CD4-positive, alpha-beta T cell treated with Interleukin-10 for 1 hour (primary cell): ENCODE measurements at places on chromosomes 11 and 22.
A peak's percentile ranks its signal among the peaks of the same experiment; 100 is the strongest.

GRCh38 chr11:114785820-114786219 lies 107.5 kb downstream of the NXPE2 start:
- no peak for DNase-seq

GRCh38 chr11:48141475-48142122 lies 75.0 kb upstream of the OR4B1 start:
- peak; percentile 5 for DNase-seq

DNA sequence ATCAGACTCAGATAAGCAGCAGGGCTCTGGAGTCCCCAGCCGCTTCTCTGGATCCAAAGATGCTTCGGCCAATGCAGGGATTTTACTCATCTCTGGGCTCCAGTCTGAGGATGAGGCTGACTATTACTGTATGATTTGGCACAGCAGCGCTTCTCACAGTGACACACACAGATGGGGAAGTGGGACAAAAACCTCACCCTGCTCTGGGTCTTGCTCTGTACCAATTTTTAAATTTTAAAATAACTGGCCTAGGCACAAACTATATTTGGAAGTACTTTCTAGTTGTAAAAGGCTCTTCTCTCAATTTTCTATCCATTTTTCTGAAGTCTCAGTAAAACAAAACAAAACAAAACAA lies 131.7 kb downstream of the VPREB1 start:
- no peak for DNase-seq

- no peak for DNase-seq
Observed at GRCh38 chr11:10979529-10979928, 121.7 kb upstream of the ZBED5 start.

DNA sequence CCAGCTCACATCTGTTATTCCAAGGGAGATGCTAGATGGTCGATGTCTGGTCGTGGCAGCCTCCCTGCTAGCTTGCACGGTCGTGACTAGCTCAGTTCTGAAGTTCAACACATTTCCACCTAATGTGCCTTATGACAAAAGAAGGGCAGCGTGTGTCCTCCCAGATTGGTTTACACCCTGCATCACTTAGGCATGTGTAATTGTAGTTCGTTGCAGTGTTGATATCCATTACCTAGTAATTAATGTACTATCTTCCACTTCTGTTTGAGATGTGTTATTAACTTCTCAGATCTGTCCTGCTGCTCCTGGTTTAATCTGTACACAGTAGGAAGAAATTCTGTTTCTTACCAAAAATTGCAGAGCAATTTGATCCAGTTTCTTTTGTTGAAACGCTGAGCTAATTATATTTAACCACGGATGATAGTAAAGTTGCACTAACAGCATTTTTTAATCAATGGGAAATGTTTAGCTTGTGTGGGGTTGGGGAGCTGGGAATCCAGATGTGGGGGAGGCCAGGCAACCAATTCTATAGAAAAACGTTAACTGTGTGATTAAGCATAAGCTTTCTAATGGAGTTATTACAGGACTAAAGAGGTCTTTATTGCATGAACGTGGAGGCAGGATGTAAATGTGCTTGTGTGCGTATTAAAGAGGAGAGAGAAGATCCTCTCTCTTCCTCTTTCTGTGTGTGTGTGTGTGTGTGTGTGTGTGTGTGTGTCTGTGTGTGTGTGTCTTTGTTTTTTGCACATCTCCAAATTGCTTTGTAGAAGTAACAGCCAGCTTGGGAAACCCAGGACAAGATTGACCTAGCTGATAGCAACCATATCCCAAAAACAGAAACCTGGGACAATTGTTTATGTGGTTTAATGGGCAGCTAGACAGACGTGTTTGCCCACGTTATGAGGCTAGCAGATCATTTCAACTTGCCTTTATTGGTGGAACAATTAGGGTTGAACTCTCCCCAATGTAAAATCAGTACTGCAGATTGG lies 145.7 kb upstream of the TTC12 start:
- no peak for DNase-seq

DNA sequence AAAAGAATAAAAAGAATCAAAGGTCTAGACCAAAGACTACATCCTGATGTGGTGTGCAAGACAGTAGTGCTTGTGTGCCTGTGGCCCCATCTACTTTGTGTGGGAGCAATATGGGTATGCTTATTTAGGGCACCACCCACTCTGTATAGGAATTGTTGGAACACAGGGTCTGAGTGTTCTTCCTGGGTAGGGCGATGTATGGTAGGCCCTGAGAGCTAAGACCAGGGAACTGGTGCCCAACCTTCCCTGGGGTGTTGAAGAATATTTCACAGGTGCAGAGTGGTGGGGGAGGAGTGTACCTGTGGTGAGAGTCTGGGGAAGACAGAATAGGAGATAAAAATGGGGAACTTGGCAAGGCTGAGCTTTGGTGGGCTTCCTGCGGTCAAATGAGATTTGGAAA lies 41.9 kb downstream of the MICAL2 start:
- no peak for DNase-seq

DNA sequence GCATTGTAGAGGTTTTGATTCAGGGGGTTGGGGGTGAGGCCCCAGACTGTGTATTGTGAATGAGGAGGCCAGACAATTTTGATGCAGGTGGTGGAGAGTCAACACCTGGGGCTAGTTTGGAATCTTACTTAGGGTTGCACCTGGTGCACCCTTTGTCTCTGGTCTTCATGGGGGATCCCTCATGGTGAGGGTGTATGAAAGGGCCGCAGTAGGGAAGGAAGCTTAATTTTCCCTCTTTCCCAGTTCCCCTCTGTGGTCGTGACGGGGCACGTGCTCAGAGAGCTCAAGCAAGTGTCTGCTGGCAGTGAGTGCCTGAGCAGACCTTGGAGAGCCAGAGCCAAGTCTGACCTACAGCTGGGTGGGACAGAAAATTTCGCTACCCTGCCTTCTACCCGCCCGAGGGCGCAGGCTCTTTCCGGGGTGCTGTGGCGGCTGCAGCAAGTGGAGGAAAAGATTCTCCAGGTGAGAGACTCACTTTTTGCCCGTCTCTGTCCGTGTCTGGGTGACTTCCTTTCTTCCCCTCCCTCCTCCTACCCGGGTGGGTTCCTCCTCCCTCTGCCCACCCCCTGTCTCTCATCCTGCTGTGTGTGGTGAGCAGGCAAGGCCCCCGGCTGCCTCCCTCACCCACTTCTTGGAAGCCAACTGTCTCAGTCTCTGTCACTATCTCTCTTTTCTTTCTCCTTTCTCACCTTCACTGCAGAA lies 131.7 kb downstream of the MICAL2 start:
- DNase-seq: peak; percentile 8

- DNase-seq: no peak
Observed at GRCh38 chr22:42114721-42115120, 15.9 kb downstream of the CYP2D6 start.

- no peak for DNase-seq
Observed at GRCh38 chr11:70182266-70182665, 20.8 kb upstream of the FADD start.

DNA sequence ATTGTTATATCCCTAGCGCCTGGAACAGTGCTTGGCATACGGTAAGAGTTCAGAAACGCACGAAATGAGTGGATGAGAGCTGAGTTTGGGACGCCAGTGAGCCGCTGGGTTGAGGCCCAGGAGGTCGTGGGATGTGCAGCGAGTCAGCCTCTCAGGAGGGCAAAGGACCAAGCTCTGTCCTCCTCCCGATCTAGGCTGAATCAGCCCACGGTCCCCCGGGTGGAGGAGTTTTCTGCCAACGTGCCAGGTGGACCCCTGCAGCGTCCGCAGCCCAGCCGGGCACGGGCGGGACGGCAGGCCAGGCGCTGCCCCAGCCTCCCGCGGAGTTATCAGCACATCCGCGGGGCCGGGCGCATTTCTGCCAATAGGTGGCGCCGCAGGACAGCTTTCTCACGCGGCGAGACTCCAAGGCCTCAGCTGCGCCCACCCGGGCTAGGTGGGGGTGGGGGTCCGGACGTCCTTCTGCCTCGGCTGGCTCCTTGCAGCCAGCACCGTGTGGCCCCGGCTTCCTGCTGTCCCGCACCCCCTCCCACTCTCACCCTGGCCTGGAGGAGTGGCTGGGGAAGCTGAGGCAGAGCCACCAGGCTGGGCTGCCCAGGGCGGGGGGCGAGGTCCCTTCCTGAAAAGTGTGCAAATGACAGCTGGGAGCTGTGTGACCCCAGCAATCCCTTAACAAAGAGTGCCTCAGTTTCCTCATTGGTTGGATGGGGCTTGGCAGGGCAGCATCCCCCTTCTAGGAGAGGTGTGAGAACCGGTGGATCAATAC lies 2.2 kb upstream of the RPS19BP1 start:
- DNase-seq: peak; percentile 81

DNA sequence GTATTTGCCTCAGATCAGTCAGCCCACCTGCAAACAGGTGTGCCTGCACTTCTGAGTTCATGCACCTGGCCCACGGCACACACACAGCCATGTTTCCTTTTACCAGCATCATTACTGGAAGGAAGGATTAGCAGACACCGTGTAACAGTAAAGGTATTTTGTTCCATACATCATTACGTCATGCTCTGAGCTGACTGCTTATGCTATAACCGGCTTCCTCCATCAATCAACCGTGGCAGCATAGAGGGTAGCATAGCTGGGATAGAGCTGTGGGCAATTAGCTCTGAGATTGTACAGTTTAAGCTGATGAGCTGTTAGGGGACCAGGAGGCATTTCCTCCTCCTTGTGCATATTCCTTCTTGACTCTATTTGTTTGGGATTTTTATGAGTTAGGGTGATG lies 102.4 kb downstream of the ME3 start:
- DNase-seq: no peak

DNA sequence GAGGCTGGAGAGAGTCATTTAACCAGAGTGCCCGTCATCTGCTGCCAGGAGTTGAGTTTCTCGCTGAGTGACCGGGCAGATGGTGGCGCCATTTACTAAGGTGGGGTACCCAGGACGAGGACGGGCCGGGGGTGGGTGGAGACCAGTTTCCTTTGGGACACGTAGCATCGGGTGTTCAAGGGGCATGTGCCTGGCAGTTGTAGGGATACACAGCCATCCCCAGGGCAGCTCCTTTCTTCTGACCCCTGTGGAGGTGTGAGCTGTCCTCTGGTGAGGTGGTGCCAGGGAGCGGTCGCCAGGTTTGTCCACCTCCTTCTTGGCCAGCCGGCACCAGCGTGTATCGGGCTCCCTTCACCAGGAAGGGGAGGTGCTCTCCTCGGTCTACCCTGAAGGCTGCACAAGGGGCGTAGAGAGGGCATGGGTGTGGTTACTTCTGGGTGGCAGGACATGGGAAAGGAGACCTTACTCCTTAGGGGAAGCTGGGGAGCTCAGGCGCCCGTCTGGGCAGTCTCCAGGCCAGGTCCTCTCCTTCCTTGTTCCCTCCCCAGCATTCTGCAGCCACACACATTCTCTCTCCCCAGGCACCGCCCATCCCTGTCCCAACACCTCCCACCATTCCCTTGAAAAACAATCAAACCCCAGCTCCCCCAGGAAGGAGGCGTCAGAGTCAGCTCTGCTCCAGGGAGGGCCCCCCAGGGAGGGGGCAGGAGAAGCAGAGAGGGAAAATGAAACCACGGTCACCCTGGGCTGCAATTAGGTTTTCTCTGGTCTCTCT lies 10.3 kb upstream of the MB start:
- peak; percentile 57 for DNase-seq

- no peak for DNase-seq
Observed at GRCh38 chr11:72605973-72606747, 68.1 kb downstream of the PDE2A start.

DNA sequence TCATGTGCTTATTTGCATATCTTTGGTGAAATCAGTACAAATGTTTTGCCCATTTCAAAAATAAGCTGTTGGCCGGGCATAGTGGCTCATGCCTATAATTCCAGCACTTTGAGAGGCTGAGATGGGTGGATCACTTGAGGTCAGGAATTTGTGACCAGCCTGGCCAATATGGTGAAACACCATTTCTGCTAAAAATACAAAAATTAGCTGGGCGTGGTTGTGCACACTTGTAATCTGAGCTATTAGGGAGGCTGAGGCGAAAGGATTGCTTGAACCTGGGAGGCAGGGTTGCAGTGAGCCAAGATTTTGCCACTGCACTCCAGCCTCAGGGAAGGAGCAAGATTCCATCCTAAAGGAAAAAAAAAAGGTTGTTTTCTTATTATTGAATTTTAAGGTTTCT lies 136.0 kb downstream of the SWAP70 start:
- DNase-seq: no peak
